ENCODE measurements at places on chromosomes 12 and 14.

GRCh38 chr14:103679351-103679750 is 35.9 kb downstream of the XRCC3 start:
- DNase-seq, result no peak

DNA sequence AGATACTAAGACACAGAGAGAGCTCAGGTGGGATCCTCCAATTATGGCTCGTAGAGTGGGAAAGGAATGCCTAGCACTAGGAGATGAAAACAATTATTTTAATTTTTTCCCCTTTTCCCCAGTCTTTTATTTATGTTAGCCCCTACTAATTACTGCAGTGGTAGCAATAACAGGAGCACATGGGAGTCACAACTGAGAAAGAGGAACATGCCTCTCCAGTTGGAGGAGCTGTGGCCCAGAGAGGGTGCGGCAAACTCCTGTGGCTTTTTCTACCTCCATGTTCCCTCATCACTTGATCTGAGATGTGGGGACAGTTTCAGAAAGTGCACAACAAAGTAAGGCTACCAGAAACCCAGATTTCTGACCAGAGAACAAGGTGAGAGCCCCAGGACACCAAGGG is 25.9 kb upstream of the POC1B start:
- DNase-seq, result no peak

DNA sequence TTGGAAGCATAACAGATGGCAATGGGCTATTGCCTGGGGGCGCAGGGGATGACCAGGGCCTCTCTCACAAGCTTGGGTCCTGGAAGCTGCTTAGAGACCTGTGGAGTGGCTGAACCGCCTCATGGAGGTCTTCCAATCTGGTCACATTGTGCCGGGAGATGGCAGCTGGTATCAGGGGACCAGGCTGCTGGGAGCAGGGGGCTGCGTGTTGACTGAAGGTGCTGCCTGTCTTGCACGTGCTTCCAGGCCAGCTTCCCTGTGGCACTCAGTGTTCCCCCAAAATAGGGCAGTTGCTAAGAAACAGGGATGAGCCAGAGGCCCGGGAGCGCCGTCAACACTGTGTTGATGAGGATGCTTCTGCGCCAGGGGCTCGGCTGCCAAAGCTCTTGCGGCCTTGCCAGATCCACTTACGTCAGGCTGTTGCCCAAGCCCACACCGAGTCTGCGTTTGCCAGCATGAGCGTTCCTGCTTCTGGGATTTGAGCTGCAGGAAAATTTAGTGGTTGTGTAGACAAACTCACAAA is 39.8 kb downstream of the ELK3 start:
- DNase-seq, result no peak

DNA sequence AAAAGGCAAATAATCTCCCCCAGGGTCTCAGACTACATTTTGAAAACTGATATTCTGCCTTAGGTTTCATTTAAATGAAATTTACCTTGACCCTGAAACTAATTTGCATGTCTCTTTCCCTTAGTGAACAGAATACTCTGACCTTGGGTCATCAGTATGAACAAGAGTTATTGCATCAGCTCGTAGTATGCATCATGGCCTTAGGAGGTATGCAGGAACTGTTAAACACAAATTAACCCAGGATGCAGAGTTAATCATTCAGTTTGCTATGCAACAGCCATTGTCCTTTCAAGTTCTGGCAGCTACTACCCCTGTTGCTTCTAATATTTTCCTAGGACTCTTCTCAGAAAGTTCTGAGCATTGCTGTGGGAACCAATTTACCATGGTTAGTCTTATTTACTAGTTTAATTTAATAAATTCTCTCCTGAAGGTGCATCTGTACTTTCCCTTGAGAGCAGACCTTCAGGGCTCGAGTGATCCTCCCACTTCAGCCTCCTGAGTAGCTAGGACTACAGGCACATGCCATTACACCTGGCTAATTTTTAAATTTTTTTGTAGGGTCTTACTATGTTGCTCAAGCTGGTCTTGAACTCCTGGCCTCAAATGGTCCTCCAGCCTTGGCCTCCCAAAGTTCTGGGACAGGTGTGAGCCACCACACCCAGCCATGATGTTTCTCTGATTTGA is 126.7 kb downstream of the TTC6 start:
- no peak for DNase-seq

GRCh38 chr14:101948666-101949216 is 15.6 kb upstream of the DYNC1H1 start:
- DNase-seq, result no peak

DNA sequence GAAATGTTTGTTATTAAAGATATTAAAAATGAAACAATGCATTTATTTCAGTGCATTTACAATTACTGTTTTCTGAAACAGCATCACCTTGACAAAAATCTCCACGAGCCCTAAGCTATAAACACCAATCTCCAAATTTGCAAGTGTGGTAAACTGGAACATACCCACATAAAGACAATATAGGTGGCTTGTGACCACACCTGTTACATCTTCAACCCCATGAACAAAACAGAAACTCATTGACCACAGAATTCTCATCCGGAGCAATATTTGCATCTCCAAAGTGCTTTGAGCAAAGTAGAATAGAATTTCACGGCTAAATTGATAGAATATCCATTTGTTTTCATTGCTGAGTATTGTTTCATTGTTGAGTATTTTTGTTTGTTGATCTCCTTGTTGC is 375.2 kb upstream of the FLRT2 start:
- no peak for DNase-seq

GRCh38 chr12:24565300-24565699 is 383.6 kb downstream of the BCAT1 start:
- DNase-seq, result no peak

GRCh38 chr12:20420557-20420956 is 52.2 kb downstream of the PDE3A start:
- DNase-seq, result no peak

All from esophagus squamous epithelium (tissue), 5 donors.